Urothelium cell line (cell line): ENCODE measurements at places on chromosomes 2 and 18.

DNA sequence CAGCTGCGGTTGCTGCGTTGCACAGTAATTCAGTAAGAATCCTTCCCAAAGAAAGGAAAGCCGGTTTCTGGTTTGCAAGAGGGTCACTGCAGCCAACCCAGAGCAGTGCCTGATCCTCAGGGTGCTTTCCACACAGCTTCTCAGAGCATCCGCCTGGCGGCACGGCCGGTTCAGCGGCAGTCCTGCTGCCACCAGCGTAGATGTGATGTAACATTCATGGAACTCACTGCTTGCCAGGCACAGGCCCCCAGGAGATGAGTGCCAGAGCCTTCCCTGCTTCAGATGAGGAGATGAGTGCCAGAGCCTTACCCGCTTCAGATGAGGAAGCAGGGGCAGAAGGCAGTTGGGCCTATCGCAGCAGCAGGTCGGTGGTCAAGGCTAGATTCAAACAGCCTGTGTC lies 230.2 kb downstream of the GBX2 start:
- DNase-seq: no peak

- no peak for DNase-seq
Observed at GRCh38 chr18:49677762-49678413, 116.0 kb downstream of the LIPG start.

GRCh38 chr2:433216-433615 lies 145.3 kb upstream of the ALKAL2 start:
- no peak for DNase-seq

- DNase-seq: peak; percentile 77
Observed at GRCh38 chr2:71880846-71881610, 266.6 kb downstream of the CYP26B1 start.

GRCh38 chr18:78643004-78643403 lies 336.6 kb upstream of the SALL3 start:
- DNase-seq: no peak

GRCh38 chr2:113986762-113987290 lies 96.9 kb downstream of the ACTR3 start:
- no peak for DNase-seq

DNA sequence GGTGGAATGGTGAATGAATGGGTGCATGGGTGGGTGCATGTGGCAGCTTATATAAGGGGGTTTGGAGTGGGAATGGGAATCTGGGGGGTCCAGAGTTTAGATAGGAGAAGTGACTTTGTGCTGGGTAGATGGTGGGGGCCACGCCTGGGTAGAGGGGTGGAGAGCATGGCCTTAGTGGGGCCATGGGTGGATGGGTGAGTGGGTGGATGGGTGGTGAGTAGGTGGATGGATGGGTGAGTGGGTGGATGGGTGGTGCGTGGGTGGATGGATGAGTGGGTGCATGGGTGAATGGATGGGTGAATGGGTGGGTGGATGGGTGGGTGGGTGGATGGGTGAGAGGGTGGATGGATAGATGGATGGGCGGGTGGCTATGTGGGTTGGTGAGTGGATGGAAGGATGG lies 53.9 kb downstream of the MYO7B start:
- no peak for DNase-seq

- no peak for DNase-seq
Observed at GRCh38 chr2:119122663-119123062, 35.9 kb downstream of the C1QL2 start.

GRCh38 chr2:238821391-238821790 lies 26.5 kb upstream of the TWIST2 start:
- peak; percentile 18 for DNase-seq

GRCh38 chr2:213537579-213537978 lies 253.3 kb downstream of the SPAG16 start:
- DNase-seq: no peak

GRCh38 chr2:1749489-1750119 lies 5.3 kb upstream of the PXDN start:
- DNase-seq: no peak

- DNase-seq: no peak
Observed at GRCh38 chr2:69147841-69148533, 135.0 kb downstream of the ANTXR1 start.

DNA sequence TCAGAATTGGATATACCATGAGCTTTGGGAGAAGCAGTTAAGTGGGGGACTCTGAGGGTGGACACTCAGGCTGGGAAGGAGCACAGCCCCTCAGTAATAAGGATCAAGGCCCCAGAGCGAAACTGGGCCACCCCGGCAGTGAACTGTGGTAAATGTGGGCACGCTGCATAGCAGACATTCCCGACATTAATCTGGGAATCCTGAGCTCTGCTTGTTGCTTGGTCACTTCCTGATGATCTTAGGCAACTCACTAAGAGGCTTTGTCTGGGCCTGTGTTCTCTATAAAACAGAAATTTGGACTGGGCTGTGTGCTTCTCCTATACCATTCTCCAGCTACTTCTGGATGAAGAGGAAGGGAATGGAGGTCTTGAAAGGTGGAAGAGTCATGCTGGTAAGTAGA lies 4.8 kb downstream of the TGFBRAP1 start:
- DNase-seq: peak; percentile 67

GRCh38 chr2:109676346-109676902 lies 62.3 kb downstream of the SOWAHC start:
- no peak for DNase-seq

DNA sequence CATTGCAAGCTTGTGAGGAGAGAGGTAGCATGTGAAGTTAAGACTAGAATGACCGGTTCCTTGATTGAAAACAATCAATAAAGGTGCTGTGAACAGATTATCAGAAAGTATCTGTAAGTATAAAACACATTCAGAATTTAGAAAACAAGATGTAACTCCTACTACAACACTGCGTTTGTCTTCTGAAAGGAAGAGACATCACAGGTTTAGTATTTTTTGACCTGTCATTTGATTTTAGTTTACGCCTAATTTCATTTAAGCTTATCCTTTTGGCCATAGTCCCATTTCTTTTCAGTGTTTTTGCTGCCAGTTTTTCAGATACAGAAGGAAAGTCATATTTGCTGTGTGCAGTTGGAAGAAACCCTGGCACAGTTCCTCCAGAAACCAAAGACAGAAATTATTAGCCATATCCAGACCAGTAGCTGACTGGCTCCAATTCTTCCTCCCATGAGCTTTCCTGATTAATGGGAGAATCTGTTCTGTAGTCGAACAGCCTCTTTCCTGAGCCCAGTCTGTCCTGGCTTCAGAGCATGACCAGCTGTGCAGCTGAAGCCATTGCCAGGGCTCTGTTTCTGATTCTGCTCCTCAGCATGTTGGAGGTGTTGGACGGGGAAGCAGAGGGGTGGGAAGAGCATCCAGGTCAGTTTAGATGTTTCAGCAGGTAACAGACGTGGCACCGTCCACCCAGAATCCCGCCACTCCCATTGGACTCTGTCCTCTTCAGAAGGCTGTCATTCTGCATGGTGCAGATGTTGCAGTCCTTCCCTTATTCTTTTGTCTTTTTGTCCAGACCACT lies 61.0 kb downstream of the CRIM1 start:
- no peak for DNase-seq

GRCh38 chr2:160226367-160226766 lies 26.3 kb upstream of the ITGB6 start:
- no peak for DNase-seq

GRCh38 chr2:71063216-71063615 lies 5.2 kb upstream of the NAGK start:
- no peak for DNase-seq

- DNase-seq: no peak
Observed at GRCh38 chr2:112648081-112648480, 2.3 kb downstream of the SLC20A1 start.

GRCh38 chr2:1238598-1239138 lies 174.6 kb upstream of the TPO start:
- DNase-seq: no peak

DNA sequence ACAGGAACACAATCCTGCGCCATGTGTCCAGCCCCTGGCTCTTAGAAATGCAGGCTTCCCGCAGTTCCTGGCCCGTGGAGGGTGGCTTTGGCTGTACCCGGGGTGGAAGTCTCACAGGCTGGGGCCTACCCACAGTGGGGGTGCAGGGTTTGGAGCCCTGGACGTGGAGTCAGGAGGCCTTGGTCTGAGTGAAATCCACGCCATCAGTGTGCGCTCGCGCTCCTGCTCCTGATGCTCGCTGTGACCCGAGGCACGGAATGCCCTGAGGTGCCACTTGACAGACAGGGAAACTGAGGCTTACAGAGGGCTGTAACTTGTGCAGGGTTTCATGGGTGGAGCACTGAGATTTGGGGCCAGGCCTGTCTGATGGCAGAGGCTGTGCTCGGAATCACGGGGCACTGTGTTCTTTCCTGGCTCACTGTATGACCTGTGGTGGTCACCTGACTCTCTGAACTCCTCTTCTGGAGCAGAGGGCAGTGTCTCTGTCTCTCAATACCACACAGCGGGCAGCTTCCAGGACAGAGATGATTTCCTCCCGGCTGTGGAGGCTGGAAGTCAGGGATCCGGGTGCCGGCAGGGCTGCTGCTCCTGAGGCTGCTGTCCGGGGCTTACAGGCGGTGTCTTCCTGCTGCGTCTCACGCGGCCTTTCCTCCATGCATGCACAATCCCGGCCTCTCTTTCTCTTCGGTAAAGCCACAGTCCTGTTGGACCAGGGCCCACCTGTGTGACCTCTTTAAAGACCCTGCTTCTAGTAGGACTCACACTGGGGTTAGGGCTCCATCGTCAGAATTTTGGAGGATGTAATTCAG lies 25.9 kb upstream of the ALLC start:
- DNase-seq: no peak

DNA sequence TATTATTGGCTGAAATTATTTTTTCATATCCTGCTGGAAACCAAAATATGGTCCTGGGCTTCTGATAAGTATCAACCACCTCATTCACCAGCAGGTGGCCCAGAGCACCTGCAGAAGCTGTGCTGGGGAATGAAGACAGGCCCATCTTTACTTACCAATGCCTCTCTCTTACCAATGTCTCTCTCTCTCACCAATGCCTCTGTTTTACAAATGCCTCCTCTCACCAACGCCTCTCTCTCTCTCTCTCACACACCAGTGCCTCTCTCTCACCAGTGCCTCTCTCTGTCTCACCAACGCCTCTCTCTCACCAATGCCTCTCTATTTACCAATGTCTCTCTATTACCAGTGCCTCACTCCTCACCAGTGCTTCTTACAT lies 2.3 kb upstream of the MAL start:
- no peak for DNase-seq

DNA sequence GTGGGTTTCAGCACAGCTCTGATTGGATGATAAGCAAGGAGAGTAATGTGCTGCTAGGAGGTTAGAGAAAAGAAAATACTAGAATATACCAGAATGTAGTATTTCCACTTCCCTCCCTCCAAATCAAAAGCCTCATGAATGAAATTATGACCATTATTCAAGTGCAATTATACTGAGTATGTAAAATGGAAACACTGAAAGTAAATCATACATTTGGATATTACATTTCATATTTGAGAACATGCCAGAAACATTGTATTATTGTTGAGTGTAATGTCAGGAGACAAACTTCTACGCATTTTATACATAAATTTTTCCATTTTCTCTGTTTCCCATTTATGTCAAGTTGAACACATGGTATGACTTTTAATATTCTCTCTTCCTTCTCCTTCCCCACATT lies 942 bp upstream of the CETN1 start:
- no peak for DNase-seq

GRCh38 chr2:199772035-199772976 lies 78.7 kb downstream of the FTCDNL1 start:
- DNase-seq: no peak

GRCh38 chr18:37435996-37436395 lies 129.6 kb downstream of the CELF4 start:
- no peak for DNase-seq

GRCh38 chr2:231546014-231546715 lies 15.9 kb upstream of the NMUR1 start:
- no peak for DNase-seq

GRCh38 chr2:134290358-134290757 lies 36.5 kb downstream of the MGAT5 start:
- no peak for DNase-seq

DNA sequence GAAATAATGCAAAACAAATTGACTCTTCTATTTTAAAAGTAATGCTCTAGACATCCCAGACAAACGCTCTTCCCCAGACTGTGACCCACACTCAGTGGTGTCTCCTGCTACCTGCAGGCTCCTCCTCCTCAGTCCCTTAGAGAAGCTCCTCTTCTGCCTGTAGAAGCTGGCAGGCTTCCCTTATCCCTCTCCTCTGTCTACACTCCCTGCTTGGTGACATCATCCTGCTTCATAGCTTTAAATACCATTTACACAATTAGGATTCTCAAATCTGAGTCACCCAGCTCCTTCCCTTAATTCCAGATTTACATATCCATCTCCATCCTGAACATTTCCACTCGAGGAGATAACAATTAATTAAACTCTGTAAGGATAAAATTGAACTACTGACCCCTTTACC lies 167.9 kb downstream of the FBXO15 start:
- no peak for DNase-seq

GRCh38 chr2:236552212-236552542 lies 17.4 kb upstream of the ACKR3 start:
- no peak for DNase-seq

GRCh38 chr2:168087401-168087800 lies 160.0 kb downstream of the STK39 start:
- DNase-seq: no peak

- peak; percentile 46 for DNase-seq
Observed at GRCh38 chr18:21672521-21673267, 31.9 kb downstream of the ABHD3 start.

DNA sequence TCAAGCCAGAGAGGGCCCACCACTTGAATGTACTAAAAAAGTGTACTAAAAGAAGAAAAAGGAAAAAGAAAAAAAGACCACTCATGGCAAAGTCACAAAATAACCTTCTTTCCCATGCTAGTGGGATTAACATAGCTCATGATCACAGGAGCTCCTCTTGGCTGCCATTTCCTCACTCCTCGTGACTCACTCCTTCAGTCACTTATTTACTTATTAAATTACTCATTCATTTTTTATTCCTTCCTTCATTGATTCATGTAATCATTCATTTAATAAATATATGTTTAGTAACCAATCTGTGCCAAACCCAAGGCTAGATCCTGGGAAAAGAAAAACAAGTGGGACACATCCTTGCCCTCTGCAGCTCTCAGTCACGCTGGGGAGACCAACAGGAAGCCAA lies 300.5 kb downstream of the INSIG2 start:
- no peak for DNase-seq

GRCh38 chr18:4333043-4333442 lies 122.1 kb downstream of the DLGAP1 start:
- DNase-seq: no peak

DNA sequence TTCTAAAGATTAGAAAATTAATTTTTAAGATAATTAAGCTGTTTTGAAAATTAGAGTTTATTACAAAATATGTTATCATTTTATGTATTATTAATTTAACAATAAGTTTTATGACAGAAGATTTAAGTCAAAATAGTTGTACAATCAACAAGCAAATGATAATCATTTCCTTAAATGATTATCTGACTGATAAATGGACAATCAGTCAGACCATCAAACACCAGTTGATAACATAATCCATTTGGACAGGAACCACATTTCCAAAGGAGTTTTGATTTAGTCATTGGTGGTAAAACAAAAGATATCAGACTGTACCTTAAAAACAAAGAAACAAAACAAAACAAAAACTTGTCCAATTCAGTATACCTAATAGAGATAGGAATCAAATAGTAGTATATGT lies 1.9 kb downstream of the TFPI start:
- no peak for DNase-seq

GRCh38 chr18:78685980-78686530 lies 293.6 kb upstream of the SALL3 start:
- DNase-seq: no peak
